Vein endothelial cell (primary cell): ENCODE measurements at places on chromosomes 3 and 15. TPM values are rescaled to one million over a fixed set of nuclear protein-coding genes. Genes with fewer than 3 reads are reported as not detected.

The LYZL4 gene
- total RNA-seq = not detected in 2 replicates

The PLA2G4D gene
- total RNA-seq = not detected in 2 replicates

The NSUN3 gene
- 10.1 and 11.9 TPM in 2 replicates for total RNA-seq

The STRA6 gene
- 0.10 and 0.65 TPM in 2 replicates for total RNA-seq

The HHLA2 gene
- not detected in 2 replicates for total RNA-seq

The CFAP91 gene
- total RNA-seq = 0.10 and 0.33 TPM in 2 replicates

The GPR62 gene
- total RNA-seq = under 0.01 and 0.10 TPM in 2 replicates

The LRTM1 gene
- total RNA-seq = not detected in 2 replicates

The LPCAT4 gene
- total RNA-seq = 9.8 and 10.1 TPM in 2 replicates

The GPR149 gene
- total RNA-seq = not detected in 2 replicates

The CASR gene
- under 0.01 TPM in 1 of 2 replicates, not detected in the other for total RNA-seq

The DLL4 gene
- total RNA-seq = 80.4 and 101 TPM in 2 replicates

The LMAN1L gene
- total RNA-seq = not detected in 2 replicates

The CHRNB4 gene
- not detected in 2 replicates for total RNA-seq

The SPATA12 gene
- 0.33 and 0.48 TPM in 2 replicates for total RNA-seq

The ZNF197 gene
- total RNA-seq = 9.8 and 11.4 TPM in 2 replicates

The CHRNA3 gene
- not detected in 2 replicates for total RNA-seq

The PLCH1 gene
- total RNA-seq = 0.10 and 0.33 TPM in 2 replicates

The PLSCR2 gene
- total RNA-seq = not detected in 2 replicates

The LRRC2 gene
- total RNA-seq = 0.10 and 0.98 TPM in 2 replicates

The COL6A5 gene
- not detected in 2 replicates for total RNA-seq

The ZNF660 gene
- total RNA-seq = 0.65 and 1.4 TPM in 2 replicates

The ACP3 gene
- not detected in 2 replicates for total RNA-seq

The MITF gene
- 2.1 and 3.3 TPM in 2 replicates for total RNA-seq

The GUCA1C gene
- not detected in 2 replicates for total RNA-seq

The MYZAP gene
- 12.7 and 14.4 TPM in 2 replicates for total RNA-seq

The MYH15 gene
- under 0.01 and 0.10 TPM in 2 replicates for total RNA-seq

The GOLGA8O gene
- 0.67 TPM in 1 of 2 replicates, not detected in the other for total RNA-seq

The MYL3 gene
- total RNA-seq = not detected in 2 replicates

The SPSB4 gene
- total RNA-seq = not detected in 2 replicates

The PSTPIP1 gene
- not detected in 2 replicates for total RNA-seq

The CCR9 gene
- not detected in 2 replicates for total RNA-seq

The CYP11A1 gene
- total RNA-seq = 0.10 TPM in 1 of 2 replicates, not detected in the other

The CRBN gene
- 64.3 and 78.6 TPM in 2 replicates for total RNA-seq

The IQCH gene
- total RNA-seq = 1.6 TPM in 2 replicates

The SLC22A13 gene
- total RNA-seq = under 0.01 and 0.29 TPM in 2 replicates

The IQCF5 gene
- total RNA-seq = not detected in 2 replicates

The CPNE9 gene
- not detected in 2 replicates for total RNA-seq

The PSMD2 gene
- total RNA-seq = 463 and 575 TPM in 2 replicates

The RARRES1 gene
- 0.96 and 1.3 TPM in 2 replicates for total RNA-seq

The MCF2L2 gene
- total RNA-seq = 0.65 and 1.2 TPM in 2 replicates

The SPCS1 gene
- 51.9 and 57.1 TPM in 2 replicates for total RNA-seq

The MST1R gene
- total RNA-seq = 0.29 and 0.33 TPM in 2 replicates
